NT2/D1 (cell line): ENCODE measurements at places on chromosomes 12 and 14.

- no peak for DNase-seq
Measured at GRCh38 chr14:98368221-98368620, 903.8 kb downstream of the BCL11B start.

- DNase-seq, result no peak
Measured at GRCh38 chr12:48105321-48105866, 485 bp downstream of the SENP1 start.

- DNase-seq, result no peak
Measured at GRCh38 chr12:132407992-132408391, 78.6 kb upstream of the GALNT9 start.

- no peak for DNase-seq
Measured at GRCh38 chr12:132547205-132547740, 57.3 kb downstream of the FBRSL1 start.

GRCh38 chr12:46956451-46957035 lies 122.9 kb upstream of the PCED1B start:
- no peak for DNase-seq

GRCh38 chr14:67602995-67603545 lies 3.0 kb upstream of the PIGH start:
- DNase-seq, result no peak

DNA sequence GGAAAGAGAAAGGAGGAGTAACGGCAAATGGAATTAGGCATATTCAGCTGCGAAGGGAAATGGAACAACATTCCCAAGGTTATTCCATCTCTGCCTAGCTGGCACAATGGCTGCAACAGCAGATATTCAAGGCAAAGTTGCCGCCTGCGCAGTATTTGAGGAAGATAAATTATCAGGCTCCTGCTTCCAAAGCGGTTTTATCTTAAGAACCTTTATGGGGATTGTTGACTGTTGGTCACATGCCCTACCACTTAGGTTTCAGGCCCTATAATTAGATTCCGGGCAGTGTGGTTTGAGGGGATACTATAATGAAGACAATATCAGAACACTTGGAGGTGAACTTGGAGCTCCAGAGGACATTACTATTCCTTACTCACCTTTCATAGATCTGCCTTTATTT lies 99.7 kb downstream of the FGD4 start:
- DNase-seq, result no peak

DNA sequence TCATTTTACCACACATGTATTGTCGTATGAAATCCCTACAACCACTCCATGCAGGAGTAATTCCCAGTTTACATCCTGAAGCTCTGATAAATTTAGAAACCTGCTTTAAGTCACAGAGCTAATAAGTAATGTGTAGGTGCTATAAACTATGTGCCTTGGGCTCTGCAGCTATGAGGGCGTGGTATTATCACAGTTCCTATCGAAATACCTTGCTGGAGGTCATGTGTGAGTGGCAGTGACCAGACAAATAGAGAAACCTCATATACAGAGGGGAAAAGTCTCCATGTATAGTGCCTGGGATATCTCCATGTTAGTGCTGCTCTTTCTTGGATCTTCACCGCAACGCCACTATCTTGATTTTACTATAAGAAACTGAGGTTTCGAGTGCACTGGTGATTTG lies 883 bp upstream of the TBC1D15 start:
- DNase-seq, result no peak

DNA sequence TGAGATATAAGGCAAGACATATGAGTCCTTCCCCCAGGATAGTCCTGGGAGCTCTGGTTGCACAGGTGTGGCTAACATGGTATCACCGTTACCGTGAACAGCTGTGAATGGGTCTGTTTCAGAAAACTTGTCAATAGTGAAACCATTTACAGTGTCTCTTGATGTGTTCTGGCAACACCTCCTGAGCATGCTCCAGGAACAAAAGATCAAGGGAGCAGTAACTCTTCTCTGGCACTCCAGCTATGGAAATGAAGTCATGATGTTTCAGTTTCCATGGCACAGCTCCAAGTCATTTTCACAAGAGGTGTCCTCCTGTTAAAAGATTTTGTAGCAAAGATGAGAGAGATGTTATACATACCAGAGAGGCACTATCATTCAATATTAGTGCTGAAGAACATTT lies 253.7 kb downstream of the SNAPC1 start:
- no peak for DNase-seq

- no peak for DNase-seq
Measured at GRCh38 chr14:40870252-40870651, 736.4 kb upstream of the LRFN5 start.

DNA sequence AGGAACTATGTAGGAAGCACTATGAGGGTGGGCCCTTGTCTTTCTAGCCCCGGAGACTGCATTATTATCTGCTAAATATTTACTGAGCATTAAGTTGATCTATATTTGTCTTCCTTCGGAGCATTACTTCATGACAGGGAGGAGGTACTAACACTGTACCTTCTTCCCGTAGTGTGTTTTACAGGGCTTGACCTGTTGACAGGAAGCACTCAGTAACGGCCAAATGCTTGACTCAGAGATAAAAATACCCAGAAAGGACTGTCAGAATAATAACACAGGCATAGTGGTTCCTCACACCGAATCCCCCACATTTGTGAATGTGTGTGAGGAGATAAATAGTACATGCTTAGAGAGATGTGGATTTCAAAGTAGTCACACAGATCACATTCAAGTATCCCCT lies 466.6 kb downstream of the EGLN3 start:
- DNase-seq, result no peak

DNA sequence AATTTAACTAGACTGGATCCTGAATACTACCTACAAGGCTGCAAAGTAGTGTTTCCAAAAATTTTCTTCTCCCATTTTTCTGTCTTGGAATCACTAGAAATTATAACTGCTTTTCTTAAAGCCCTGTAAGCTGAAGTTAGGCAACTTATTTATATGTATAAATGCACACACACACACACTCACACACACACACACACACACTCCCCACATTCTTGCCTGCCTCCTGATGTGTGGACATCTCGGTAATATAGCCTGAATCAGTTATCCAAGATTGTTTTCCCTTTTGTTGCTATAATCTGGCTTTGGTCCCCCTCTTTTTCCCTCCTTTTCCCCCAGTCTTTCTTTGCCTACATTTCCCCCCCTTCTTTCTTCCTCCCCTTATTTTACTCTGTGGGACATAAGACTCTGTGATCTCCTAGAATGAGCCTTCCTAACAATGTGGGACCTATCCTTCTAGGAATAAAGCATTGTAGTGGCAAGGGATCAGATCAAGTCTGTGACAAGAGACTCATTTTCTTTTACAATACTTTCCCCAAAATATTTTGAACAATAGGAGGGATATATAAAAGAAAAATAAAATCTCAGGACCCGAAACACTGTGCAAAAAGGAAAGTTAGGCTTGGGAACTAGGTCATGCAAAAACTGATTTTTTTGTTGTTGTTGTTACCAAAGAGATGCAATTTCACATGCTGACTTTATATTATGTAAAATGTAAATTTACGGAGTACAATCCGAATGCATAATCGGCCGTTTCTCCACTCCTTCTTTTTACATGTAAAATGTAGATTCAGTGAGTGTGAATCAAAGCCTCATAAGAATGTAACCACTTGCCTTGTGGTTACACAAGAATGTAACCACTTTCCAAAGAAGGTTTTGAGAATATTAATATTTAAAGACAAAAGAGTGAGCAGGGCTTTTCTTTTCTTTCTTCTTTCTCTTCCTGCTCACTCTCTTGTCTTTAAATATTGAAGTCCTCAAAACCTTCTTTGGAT lies 26.3 kb upstream of the CD69 start:
- DNase-seq, result no peak

DNA sequence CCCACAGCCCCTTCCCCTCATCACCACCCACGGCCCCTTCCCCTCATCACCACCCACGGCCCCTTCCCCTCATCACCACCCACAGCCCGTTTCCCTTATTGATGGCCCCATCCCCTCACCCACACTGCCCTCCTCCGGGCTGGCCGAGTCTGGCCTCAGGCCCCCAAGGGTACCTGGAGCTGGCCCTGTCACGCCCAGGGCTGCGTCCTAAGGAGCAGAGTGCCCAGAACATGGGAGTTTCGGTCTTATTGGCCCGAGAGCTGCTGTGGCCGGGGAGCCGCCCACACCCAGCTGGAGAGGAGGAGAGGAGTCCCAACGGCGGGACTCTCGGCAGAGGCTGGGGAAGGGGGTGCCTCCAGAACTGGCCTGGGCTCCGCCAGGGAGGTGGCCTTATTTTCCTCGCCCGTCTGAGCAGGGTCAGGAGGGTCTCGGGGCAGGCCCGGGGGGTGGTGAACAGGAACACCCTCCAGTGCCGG lies 182.3 kb downstream of the KIF26A start:
- no peak for DNase-seq

GRCh38 chr14:91100102-91100501 lies 13.8 kb upstream of the DGLUCY start:
- no peak for DNase-seq

DNA sequence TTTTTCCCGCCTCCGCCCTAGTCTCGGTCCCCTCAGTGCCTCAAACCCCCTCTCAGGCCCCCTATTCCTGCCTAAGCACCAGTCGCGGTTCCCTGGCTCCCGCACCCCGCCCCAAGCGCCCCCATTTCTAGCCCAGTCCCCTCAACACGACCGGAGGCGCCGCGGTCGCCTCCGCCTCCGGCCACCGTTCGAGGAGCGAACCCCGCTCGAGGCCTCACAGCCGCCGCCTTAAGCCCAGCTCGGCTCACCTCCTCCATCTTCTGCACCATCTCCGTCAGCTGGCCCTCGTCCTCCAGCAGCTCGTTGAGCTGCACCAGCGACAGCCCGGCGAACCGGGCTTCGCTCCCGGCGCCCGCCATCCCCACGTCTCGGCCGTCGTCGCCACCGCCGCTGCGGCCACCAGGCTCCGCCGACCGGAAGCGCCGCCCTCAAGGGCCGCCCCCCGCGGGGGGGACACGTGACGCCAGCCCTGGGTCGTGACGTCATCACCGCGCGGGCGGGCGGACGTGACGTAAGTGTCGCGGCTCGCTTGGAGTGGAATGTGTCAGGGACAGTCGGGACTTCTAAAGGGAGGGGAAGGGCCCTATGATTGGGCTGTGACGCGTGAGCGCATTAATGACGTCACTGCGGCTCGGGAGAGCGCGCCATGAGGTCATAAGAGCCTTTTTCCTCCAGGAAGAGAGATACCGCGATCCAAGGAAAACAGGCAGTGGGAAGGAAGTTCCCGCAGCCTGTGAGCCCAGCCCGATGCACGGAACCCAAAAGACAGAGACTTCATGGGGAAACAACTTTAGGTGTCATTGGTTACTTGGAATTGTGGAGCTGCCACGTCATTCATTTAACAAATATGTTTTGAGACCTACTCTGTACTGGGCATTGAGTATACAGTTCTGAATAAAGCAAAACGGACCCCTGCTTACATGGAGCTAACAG lies at the start of gene VPS37B:
Gene VPS37B (minus strand): TSS at position 421 of the 933 bp plus-strand sequence. CDS start 62 bp downstream, at position 359.
- DNase-seq, result peak; percentile 63

- DNase-seq, result no peak
Measured at GRCh38 chr12:27382171-27382795, 49.6 kb downstream of the BMAL2 start.

- DNase-seq, result no peak
Measured at GRCh38 chr14:56133547-56133946, 15.3 kb downstream of the PELI2 start.

DNA sequence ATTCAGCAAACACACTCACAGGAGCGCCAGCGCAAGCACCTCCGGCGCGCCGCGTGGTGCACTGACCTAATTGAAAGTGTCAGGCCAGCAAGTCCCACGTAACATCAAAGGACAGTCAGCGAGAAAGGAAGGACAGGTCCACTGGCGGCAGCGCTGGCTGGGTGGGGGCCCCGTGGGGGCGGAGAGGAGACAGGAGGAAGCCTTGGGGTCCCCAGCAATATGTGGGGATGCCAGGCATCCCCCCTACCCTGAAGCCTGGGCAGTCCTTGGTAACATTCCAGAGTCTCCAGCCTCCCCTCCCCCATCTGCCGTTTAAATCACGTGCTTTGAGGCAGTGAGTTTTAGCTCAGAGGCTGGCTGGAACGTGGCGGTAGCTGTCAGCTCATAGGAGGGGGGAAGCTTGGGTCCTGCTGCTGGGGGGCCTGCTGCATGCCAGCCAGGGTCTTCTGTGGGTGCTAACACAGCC lies 159.2 kb downstream of the CALM1 start:
- peak; percentile 42 for DNase-seq

DNA sequence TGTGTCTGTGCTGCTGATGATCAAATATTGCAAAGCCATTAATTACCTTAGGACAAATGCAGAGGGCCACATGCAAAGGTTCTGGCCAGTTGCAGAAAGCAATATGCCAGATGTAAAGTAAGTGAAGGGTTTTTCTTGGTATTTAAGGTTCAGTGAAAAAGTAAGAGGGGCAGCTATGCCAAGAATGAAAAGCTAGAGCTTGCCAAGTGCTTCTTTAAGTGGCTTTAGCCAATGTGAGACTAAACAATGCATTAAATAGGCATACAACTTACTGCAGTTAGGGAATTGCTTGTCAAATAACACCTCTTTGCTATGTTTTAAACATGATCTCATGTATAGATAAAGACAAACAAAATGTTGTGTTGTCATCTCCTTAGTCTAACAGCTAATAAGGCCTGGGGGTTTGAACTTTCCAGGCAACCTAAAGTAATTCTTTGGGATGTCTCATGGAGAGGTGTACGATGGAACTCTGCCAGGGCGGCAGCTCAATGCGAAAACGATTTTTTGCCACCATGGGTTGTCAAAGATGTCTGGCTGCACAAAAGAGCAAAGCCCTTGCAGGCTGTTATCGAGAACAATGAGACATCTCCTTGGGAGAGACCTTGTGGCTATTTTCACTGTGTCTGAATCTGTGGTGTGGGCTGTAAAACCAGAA lies 12.0 kb downstream of the IGF1 start:
- DNase-seq, result no peak

DNA sequence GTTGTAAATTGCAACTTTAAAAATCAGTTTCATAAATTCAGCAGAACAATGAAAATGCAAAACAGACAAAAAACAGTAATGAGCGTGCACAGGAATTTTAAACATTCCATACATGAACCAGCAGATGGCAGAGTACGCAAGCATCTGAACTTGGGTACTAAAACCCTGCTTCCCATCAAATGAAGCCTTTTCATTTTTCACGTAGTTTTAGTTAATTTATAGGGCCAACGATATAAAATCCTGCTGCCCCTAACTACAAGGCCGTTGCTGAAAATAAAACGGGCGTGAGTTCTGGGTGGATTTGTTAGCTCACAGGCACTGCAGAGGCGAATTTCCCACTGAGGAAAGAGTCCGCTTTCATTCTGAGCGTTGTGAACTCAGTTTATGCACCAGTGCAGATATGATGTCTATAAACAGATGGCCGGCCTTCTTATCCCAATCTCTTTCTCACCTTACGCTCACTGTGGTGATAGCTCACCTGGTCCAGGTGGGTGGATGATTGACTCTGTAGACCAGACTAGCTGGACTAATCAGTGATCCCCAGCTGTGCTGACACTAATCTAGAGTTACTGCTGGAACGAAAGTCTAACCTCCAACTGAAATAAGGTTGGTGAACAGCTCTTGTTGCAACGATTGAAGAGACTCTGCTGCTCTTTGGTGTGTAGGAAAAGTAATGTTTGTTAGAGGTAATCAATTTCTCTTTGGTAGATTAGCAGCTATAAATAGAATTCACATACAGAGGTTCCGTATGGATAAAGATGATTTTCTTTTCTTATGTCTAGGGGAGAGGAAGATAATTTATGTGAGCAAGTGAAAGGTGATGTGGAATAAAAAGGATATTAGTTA lies 89.2 kb downstream of the PDZRN4 start:
- peak; percentile 35 for DNase-seq

GRCh38 chr12:69324797-69325466 lies 23.2 kb upstream of the LYZ start:
- DNase-seq, result no peak

- DNase-seq, result no peak
Measured at GRCh38 chr12:51694146-51694545, 103.1 kb downstream of the SCN8A start.

- DNase-seq, result no peak
Measured at GRCh38 chr12:59977779-59978178, 381.9 kb downstream of the SLC16A7 start.

- DNase-seq, result no peak
Measured at GRCh38 chr12:61290473-61290872, 969.7 kb upstream of the USP15 start.
